ENCODE measurements at places on chromosomes 1 and 21. TPM values are rescaled to one million over a fixed set of nuclear protein-coding genes. Genes with fewer than 3 reads are reported as not detected.

OLIG1 gene
- polyA plus RNA-seq = 0.41 TPM

HEYL gene
- 49.7 TPM for polyA plus RNA-seq

RAB42 gene
- 6.9 TPM for polyA plus RNA-seq

BCAS2 gene
- polyA plus RNA-seq = not detected

CLDN19 gene
- polyA plus RNA-seq = 0.42 TPM

PLD5 gene
- 1.4 TPM for polyA plus RNA-seq
